ENCODE measurements at places on chromosomes 7 and 10. TPM values are rescaled to one million over a fixed set of nuclear protein-coding genes. Genes with fewer than 3 reads are reported as not detected.
A peak's percentile ranks its signal among the peaks of the same experiment; 100 is the strongest.

The MYL7 gene
- not detected for total RNA-seq

DNA sequence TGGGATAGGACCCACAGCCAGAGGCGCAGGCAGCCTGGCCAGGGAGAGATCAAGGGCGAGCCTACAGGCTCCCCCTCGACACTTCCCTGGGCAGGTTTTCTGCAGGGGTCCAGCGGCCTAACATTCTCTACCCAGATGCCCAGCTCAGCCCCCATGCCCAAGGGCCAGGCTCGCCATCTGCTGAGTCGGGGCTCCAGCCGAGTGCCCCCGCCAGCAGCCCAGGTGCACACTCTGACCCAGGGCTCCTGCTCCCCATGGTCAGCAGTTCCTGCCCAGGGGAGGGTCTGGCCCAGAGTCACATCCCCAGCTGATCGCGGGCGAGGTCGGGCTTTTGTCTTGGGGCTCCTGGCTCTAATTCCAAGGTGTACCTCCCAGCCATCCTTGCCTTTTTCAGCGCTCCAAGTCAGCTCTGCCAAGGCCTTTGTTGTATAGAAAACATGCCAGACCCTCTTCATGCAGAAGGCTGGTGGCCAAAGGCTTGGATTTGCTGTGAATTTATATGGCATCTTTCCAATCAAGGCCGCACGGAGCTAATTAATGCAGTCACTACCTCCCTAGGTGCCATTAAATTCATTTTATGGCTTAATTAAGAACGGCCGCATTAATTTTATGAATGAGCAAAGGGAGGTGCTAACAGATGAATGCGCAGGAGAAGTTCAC lies 120.6 kb downstream of the LRRC18 start:
- no peak for DNase-seq
- no peaks in the 10 kb centered on the region for H3K4me1 ChIP-seq
- H3K27me3 ChIP-seq = peaks cover 26% of the 10 kb centered on the region
- H3K27ac ChIP-seq = no peak overlapping the region
- H3K4me3 ChIP-seq = no peak overlapping the region
- H3K36me3 ChIP-seq = no peaks in the 10 kb centered on the region

The PIP4K2A gene
- 19.8 TPM for total RNA-seq

- DNase-seq = peak; percentile 76
- no peaks in the 10 kb centered on the region for H3K27me3 ChIP-seq
- no peaks in the 10 kb centered on the region for H3K36me3 ChIP-seq
- H3K27ac ChIP-seq = peak overlapping the region; percentile 91
Observed at GRCh38 chr10:101065481-101066145, 3.8 kb downstream of the KAZALD1 start.

DNA sequence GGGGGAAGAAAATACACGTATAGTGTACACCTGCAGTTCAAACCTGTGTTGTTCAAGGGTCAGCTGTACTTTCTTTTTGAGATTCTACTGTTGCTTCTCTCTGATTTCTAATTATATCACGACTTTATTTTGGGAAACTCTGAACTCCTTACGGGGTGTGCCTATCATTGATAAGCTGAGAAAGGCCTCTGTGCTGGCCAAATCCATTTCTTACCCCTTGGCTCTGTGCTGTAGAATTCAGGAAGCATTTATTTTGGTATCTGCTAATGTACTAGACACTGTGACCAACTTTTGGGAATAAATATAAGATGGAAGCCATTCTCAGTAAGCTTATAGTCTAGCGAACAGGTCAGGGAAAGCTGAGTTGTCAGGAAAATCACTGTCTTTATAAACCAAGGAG lies 26.9 kb upstream of the RPA3 start:
- H3K27me3 ChIP-seq = no peaks in the 10 kb centered on the region
- H3K4me3 ChIP-seq = no peak overlapping the region
- H3K27ac ChIP-seq = no peak overlapping the region
- no peak for DNase-seq
- no peaks in the 10 kb centered on the region for H3K4me1 ChIP-seq

DNA sequence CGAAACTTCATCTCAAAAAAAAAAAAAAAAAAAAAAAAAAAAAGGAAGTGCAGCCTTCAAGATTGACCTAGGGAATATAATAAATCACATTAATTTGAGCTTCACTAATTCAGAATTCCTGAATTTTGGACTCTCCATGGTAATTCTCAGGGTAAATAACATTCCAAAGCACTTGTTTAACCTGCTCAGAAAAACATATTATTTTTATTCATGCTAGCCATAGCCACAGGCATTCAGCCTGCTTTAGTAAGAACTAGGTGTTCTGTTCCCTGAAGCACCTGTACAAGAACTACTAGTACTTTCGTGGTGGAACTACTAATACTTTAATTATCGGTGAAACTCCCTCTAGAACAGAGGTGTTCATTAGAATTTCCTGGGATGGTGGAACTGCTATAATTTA lies 169.3 kb downstream of the RTKN2 start:
- peaks cover 30% of the 10 kb centered on the region for H3K4me1 ChIP-seq
- H3K27me3 ChIP-seq = no peaks in the 10 kb centered on the region
- H3K27ac ChIP-seq = no peak overlapping the region
- no peak overlapping the region for H3K4me3 ChIP-seq

- H3K27ac ChIP-seq = no peak overlapping the region
- H3K27me3 ChIP-seq = no peaks in the 10 kb centered on the region
- H3K4me3 ChIP-seq = no peak overlapping the region
- H3K36me3 ChIP-seq = no peaks in the 10 kb centered on the region
Observed at GRCh38 chr7:4345004-4345403, 337.1 kb upstream of the FOXK1 start.

DNA sequence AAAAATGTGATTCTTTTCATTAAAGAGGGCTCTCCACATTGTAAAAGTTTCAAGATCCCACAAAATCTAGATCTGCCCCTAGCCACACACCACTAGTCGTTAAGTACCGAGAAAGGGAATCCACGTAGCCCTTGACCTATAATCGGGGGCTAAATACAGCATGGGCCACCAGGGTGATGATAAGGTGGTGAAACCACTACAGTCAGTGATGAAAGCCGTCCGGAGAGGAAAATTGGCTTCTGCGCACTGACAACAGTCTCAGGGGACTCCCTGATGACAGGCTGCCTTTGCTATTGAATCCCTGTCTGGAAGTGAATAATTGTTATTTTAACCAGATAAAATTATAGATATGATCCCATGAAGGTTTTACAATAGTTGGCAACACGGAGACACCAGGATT lies 4.6 kb downstream of the TECTB start:
- DNase-seq = no peak
- H3K36me3 ChIP-seq = no peaks in the 10 kb centered on the region
- H3K4me1 ChIP-seq = no peaks in the 10 kb centered on the region
- H3K4me3 ChIP-seq = no peak overlapping the region

DNA sequence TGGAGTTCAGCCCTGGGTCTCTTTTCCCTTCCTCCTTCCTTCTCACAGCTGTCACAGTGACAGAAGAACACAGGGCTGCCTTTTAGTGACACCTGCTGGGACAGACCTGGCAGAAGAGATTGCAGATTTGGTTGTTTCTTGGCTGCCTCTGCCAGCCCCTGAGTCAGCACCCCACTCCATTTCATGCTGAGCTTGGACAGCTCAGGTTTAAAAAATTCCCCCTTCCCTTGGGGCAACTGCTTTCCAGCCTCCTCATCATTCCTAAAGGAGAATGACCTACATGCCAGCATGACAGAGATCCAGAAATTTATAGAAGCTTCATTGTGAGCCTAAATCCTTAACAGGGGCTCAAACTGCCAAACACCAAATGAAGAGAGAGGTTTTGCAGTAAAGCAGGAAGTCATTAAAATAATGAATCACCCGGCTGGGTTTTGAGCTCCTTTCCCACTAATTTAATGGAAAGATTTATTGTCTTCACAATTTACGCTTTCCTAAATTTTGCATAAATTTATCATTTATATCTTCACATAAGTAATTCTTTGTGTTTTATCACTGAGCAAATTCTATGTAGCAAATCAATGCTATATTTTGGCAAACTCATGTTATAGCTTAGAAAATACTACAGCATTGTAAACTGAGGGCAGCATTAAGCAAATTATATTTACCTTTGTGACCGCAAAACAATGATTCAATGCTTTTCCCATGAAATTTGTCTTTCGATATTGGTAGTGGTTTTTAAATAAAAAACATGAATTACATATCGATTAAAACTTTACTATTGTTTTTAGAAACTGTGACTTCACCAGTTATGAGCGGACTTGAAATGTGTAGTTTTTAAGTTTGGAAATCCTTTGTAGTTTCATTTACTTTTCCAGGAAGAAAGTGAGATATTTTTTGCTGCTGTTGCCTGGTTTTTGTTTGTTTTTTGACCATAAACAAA lies 399.5 kb upstream of the ANKRD30A start:
- H3K4me1 ChIP-seq = peaks cover 29% of the 10 kb centered on the region
- H3K4me3 ChIP-seq = no peak overlapping the region
- H3K27me3 ChIP-seq = no peaks in the 10 kb centered on the region
- peak overlapping the region; percentile 34 for H3K27ac ChIP-seq

The DYNC1I1 gene
- total RNA-seq = 0.38 TPM

- no peak for DNase-seq
- H3K4me1 ChIP-seq = no peaks in the 10 kb centered on the region
- no peak overlapping the region for H3K27ac ChIP-seq
- H3K4me3 ChIP-seq = no peak overlapping the region
Observed at GRCh38 chr7:42483886-42484285, 246.9 kb upstream of the GLI3 start.

The PODXL gene
- 42.7 TPM for total RNA-seq

The RNLS gene
- total RNA-seq = 15.3 TPM

The IFRD1 gene
- 61.4 TPM for total RNA-seq

GRCh38 chr10:104935656-104936055 lies 294.6 kb downstream of the SORCS3 start:
- peaks cover 10% of the 10 kb centered on the region for H3K4me1 ChIP-seq
- no peak overlapping the region for H3K27ac ChIP-seq
- DNase-seq = no peak
- no peaks in the 10 kb centered on the region for H3K27me3 ChIP-seq
- H3K4me3 ChIP-seq = no peak overlapping the region

GRCh38 chr10:69123306-69123746 lies 652 bp upstream of the VPS26A start:
- no peaks in the 10 kb centered on the region for H3K36me3 ChIP-seq
- H3K27me3 ChIP-seq = no peaks in the 10 kb centered on the region
- peak; percentile 88 for DNase-seq
- peak overlapping the region; percentile 89 for H3K4me3 ChIP-seq
- H3K4me1 ChIP-seq = peaks cover 16% of the 10 kb centered on the region

The SPDYE5 gene
- not detected for total RNA-seq

- H3K36me3 ChIP-seq = no peaks in the 10 kb centered on the region
- no peak overlapping the region for H3K4me3 ChIP-seq
- DNase-seq = no peak
- no peaks in the 10 kb centered on the region for H3K27me3 ChIP-seq
Observed at GRCh38 chr7:158252837-158253669, 334.6 kb downstream of the PTPRN2 start.

DNA sequence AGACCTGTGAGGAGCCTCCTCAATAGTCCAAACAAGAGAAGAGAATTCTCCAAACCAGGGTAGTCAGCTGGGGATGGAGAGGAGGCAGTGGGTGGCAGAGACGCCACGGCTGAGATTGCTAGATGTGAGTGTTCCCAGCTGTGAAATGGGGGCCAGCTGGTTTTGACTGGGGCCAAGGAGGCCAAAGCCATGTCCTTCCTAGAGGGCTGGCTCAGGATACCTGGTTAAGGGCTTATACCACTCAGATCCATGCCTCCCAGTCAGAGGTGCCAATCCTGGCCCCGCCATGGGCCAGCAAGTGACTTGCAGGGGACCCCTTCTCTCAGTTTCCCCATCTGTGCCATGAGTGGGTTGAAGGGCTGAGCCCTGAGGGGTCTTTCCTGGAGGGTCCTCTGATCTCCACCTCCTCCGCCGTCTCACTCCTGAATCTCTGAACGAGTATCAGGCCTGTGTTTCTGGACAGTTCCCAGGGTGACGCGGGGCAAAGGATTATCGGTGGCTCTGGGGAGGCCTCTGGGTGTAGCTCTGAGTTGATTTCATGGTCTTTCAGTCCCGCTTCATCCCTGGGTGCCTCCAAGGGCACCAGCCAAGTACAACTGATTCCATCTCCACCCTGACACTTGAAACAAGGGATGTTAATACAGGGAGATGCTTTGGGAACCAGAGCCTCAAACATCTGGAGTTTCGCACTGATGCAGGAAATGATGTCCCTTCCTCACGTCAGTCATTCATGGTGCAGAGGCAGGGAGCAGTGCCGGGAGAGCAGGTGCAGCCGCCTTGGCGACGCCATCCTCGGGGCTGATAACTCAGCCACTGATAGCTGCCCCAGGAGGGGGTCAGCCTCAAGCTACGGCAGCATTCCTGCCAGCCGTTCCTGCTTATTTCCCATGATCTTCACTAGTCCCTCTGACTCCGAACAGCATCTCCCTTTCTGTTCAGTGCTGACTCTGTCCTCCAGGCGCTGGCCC lies 126.7 kb downstream of the RGS10 start:
- no peak overlapping the region for H3K27ac ChIP-seq
- peaks cover 6% of the 10 kb centered on the region for H3K4me1 ChIP-seq
- no peaks in the 10 kb centered on the region for H3K27me3 ChIP-seq

The GJD4 gene
- not detected for total RNA-seq

DNA sequence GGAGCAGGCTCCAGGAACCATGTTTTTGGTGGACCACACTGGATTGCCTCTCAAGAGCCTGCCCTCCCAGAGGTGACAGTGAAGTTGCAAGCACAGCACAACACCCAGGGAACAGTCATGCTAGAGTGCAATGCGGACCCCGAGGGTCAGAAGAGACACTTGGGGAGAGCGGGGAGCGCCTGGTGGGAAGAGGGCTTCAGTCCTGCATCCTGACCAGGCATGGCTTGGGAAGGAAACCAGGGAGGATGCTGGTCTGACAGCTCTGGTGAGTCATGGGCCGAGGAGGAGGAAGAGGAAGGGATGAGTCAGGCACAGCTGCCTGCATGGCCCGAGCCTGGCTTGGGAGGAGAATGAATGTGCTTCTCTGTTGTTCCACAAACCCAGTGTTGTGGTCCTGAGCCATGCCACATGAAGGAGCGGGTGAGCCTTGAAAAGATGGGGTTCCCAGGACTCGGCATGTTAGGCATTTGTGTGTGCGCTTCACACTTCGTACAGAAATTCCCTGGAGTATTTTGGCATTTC lies 29.5 kb upstream of the ANKRD2 start:
- peak; percentile 100 for DNase-seq
- H3K4me1 ChIP-seq = peaks cover 62% of the 10 kb centered on the region
- H3K27ac ChIP-seq = peak overlapping the region; percentile 98

GRCh38 chr7:74012842-74013249 lies 15.1 kb upstream of the ELN start:
- H3K36me3 ChIP-seq = no peaks in the 10 kb centered on the region
- no peak for DNase-seq
- H3K4me3 ChIP-seq = no peak overlapping the region
- no peak overlapping the region for H3K27ac ChIP-seq
- H3K27me3 ChIP-seq = no peaks in the 10 kb centered on the region

The ADRB1 gene
- total RNA-seq = not detected

- H3K4me3 ChIP-seq = no peak overlapping the region
- peak; percentile 3 for DNase-seq
- H3K27ac ChIP-seq = no peak overlapping the region
- no peaks in the 10 kb centered on the region for H3K4me1 ChIP-seq
- no peaks in the 10 kb centered on the region for H3K27me3 ChIP-seq
Observed at GRCh38 chr10:131644289-131644688, 256.5 kb upstream of the PPP2R2D start.
